ENCODE measurements at places on chromosomes 5 and 9. TPM values are rescaled to one million over a fixed set of nuclear protein-coding genes. Genes with fewer than 3 reads are reported as not detected.

- DNase-seq, result no peak
Measured at GRCh38 chr5:16879650-16880049, 56.4 kb downstream of the MYO10 start.

DNA sequence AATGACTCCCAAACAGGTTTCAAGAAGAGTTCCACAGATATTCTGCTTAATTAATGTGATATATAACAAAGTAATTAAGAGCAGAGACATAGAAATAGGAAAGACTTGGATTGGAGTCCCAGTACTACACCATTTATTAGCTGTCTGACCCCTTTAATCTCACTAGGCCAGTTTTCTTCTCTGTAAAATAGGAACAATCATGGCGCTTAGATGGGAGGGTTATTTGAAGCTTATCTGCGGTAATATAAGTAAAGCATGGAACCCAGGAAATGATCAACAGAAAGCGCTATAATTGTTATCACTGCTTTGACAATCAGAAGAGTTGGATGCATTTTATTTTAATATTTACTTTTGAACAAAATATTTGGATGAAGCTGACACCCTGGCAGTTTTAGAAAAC lies 71.3 kb upstream of the IFNE start:
- DNase-seq, result no peak

DNA sequence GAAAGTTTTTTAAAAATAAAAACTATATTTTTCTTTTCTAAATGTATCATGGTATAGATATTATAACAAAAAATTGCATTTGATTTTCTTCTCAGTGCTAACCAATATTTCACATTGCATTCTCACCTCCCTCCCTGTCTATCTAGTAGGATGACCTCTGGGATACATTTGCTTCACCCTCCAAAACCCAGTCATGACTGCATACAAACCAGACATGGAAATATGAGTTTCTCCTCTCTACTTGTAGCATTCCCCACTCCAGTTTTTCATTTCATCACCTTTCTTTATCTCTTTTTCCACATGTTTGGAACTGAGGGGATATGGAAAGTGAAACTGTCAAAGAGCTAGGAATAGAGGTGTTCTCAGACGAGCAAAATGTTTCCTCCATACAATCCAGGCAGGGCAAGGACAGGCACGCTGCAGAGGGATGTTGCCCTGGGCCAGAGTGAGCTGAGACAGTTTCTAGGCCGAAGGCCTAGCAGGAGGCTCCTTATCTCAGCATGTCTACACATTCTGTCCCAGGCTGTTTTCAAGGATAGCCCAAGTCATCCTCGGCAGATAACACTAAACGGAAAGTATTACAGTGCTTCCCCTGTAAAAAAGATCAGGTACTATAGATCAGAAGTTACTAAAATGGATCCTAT lies 46.7 kb downstream of the MEF2C start:
- DNase-seq, result no peak

GRCh38 chr5:174313615-174314014 lies 268.1 kb downstream of the NSG2 start:
- no peak for DNase-seq

DNA sequence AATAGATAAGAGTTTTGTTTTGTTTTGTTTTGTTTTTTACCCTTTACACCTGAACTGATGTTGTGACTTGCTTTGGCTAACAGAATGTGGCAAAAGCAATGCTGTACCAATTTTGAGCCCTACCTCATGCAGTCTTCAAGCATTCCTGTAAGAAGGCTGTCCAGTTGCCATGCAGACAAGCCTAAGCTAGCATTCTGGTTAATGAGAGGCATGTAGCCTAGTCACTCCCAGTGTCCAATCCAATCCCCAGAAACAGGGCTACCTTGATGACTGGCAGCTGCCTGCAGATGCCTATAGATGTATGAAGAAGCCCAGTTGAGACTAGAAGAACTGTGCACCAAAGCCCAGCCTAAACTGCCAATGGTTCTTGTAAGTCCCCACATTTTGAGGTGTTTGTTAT lies 9.4 kb upstream of the EFNA5 start:
- DNase-seq, result no peak

GRCh38 chr5:142749321-142749720 lies 20.9 kb upstream of the ARHGAP26 start:
- DNase-seq, result no peak

- no peak for DNase-seq
Measured at GRCh38 chr5:50301756-50302155, 139.3 kb downstream of the EMB start.

DNA sequence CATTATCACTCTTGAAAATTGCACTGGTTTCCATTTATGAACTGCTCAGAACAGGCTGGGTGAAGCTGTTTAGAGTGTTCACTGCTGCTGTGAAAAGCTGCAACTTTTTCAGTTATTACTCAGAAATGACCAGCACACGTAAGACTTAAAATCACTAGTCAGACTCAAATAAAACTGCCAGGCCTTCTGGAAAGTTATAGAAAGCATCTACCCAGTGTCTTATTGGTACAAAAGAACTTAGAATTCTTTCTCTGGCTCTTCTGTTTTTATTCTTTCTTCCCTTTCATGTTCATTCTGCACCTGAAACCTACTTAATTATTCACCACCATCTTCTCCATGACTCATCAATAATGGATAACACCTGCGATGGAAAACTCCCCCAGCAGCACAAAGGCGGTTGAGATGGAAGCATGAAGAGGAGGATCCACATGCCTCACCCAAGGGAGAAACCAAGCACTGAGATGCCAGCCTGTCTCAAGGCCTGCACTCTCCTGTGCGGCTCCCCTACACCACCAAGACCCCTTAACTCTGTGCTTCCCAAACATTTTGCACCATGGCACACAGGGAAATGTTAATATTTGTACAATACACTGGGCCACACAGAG lies 171.9 kb downstream of the ENTREP1 start:
- no peak for DNase-seq

The AGXT2 gene
- not detected for total RNA-seq

All from thoracic aorta (tissue), 2 donors.